PC-3 (cell line): ENCODE measurements at places on chromosomes 7 and 10. TPM values are rescaled to one million over a fixed set of nuclear protein-coding genes. Genes with fewer than 3 reads are reported as not detected.
A peak's percentile ranks its signal among the peaks of the same experiment; 100 is the strongest.

DNA sequence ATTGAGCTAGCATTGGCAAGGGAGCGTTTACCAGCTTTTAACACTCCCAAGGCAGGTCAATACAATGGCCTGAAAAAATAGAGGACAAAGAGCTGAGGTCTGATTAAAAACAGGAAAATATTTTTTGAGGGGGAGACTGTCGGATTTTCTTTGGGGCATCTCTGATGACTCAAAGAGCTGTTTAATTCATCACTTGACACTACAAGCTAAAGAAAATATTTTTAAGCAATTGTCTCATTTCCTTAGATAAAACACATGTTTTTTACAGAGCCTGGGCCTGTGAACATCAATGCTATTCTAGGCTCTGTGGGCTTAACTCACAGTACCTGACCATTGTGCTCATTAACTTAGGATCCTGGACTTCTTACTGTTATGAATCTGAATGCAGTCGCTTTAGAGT is 100.8 kb downstream of the NRP1 start:
- no peak for DNase-seq

- no peak for DNase-seq
These were observed 406 bp downstream of the CBLL1 start for GRCh38 chr7:107744345-107744750.

- DNase-seq: no peak
These were observed 231.1 kb upstream of the ZNF32 start for GRCh38 chr10:43879742-43880141.

DNA sequence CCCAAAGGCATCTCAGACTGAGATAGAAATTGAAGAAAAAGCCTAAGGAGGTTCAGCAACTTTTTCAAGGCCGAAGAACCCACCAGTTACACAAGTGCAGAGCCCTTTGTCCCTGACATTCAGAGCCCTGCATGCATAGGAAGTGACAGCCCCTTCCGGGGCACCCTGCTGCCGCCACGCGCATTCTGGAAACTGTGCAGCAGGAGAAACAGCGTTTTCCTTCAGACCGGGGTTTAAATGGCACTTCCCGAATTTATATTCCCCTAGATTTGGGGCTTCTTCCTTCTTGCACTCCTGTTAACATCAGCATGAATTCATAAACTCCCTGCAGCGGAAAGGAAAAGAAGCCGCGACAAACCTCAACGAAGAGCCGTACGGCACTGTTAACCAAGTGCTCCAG is 190.5 kb upstream of the C7orf33 start:
- DNase-seq: no peak

DNA sequence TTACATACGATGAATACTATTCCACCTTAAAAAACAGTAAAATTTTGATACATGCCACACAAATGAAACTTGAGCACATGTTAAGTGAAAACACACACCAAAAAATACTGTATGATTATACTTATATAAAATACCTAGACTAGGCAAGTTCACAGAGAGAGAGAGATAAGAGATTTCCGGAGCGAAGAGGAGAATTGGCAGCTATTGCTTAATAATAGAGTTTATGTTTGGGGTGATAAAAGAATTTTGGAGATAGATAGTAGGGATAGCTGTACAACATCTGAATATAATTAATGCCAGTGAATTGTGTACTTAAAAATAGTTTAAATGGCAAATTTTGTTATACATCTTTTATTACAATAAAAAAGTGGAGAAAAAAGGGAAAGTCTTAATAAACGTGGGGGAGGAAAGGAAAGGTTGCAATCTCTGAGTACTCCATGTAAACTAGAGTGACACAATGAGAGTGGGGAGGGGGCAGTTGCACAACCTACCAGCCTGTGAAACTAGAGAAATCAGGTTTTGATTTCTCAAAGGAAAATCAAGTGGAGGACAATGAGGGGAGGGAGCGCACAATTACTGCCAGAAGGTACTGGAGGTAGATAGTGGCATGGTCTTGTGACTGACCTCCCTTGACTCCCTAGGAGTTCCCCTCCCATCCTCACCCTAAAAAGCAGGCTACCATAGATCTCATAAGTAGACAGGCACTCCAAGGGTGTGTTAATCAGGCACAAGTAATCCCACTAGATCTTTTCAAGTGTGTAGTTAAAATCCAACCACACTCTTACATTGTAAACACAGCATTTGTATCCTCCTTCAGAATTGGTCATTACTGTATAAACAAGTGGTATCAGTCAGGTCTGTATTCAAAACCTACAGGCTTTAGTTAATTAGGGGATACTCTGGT is 31.6 kb upstream of the ANK3 start:
- DNase-seq: no peak

DNA sequence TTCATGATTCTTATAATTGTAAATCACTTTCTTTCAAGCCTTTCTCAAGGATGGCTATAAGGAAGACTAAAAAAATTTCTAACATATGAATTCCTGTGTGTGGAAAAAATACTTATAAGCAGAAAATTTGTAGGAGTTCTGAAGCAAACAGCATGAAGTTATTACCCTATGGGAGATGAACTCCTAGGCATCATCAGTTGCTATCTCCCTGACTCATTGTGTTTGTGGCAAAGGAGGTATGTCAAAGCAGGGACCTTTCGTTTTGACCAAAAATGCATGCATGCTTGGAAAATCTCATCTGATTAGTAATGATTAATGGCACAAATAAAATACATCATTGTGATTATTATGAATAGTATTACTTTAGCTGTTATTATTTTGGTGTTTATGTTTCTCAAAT is 59.4 kb downstream of the CALCR start:
- no peak for DNase-seq

- DNase-seq: no peak
These were observed 28.0 kb upstream of the VSIR start for GRCh38 chr10:71801361-71801760.

Gene LIPJ
- not detected in 2 replicates for total RNA-seq

- DNase-seq: no peak
These were observed 13.8 kb upstream of the ZRANB1 start for GRCh38 chr10:124928087-124928486.

DNA sequence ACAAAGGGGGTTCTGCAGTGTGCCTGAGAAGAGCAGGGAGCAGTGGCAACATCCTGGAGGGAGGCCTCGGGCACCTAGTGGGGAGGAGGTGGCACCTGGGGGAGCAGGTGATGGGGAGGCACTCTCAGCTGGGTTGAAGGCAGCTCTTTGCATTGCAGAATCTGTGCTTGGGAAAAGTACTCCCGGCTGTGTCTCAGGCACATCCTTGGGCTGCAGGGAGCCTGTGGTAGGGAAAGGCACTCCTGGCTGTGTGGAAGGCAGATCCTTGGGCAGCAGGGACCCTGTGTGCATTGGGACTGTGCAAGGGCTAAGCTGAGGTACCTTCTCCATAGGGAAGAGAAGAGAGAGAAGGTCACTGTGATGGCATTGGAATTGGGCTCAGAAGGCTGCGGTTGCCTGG is 52.8 kb upstream of the ANTXRL start:
- DNase-seq: no peak

DNA sequence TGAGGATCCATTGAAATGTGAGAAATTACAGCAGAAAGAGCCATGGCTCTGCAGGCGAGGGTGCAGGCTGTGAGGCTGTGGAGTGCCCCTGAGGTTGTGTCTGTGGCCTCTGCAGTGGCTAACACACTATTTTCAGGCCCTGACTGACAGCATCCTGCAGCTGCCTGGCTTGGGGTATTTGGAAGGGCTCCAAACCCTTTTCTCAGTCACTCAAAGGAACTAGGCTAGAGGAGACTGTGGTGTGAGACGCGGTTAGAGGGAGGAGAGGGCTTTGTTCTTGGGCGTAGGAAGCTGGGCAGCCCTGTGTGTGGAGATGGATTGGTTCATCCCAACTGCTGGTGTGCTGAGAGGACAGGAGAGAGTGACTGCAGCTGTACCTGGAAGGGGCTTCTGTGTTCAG is 134.9 kb downstream of the RAMP3 start:
- DNase-seq: no peak

DNA sequence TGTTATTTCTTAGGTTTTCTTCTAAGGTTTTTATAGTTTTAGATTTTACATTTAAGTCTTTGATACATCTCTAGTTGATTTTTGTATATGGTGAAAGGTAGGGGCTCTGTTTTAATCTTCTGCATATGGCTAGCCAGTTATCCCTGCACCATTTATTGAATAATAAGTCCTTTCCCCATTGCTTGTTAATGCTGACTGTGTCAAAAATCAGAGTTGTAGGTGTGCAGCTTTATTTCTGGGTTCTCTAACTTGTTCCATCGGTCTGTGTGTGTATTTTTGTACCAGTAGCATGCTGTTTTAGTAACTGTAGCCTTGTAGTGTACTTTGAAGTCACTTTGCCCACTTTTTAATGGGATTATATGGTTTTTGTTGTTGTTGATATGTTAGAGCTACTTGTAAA is 37.9 kb upstream of the FAM13C start:
- no peak for DNase-seq

- no peak for DNase-seq
These were observed 918.1 kb upstream of the MBL2 start for GRCh38 chr10:53690524-53691240.

- no peak for DNase-seq
These were observed 287.8 kb downstream of the RPS24 start for GRCh38 chr10:78321500-78321899.

- no peak for DNase-seq
These were observed 431.0 kb upstream of the MKI67 start for GRCh38 chr10:128557149-128557710.

GRCh38 chr7:4724648-4725013 is 42.5 kb downstream of the FOXK1 start:
- peak; percentile 24 for DNase-seq

DNA sequence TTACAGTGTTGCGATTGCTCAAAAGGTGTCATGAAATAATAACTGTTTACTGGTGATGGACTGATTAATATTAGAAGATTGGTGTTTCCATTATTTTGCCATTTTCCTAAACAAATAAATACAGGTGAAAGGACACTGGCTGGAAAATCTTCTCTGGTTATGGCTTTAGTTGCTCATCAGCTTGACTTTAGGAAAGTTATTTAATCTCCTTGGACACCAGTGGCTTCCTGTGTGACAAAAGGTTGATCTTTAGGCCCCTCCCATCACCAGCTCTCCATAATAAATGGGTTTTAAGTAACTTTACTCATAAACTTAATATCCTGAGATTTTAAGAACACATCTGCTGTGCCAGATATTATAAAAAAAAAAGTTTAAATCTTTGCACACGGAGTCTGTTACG is 737 bp downstream of the CABCOCO1 start:
- DNase-seq: peak; percentile 52

GRCh38 chr7:50405221-50405620 is 44.9 kb downstream of the FIGNL1 start:
- no peak for DNase-seq

- no peak for DNase-seq
These were observed 350.2 kb downstream of the TYW1 start for GRCh38 chr7:67346876-67347275.

Gene PNLIPRP3
- not detected in 2 replicates for total RNA-seq

GRCh38 chr10:104435822-104436221 is 82.2 kb downstream of the CFAP58 start:
- DNase-seq: no peak

Gene CRYGN
- total RNA-seq: 0.11 TPM in 1 of 2 replicates, not detected in the other

Gene ADAM8
- total RNA-seq: 113 and 147 TPM in 2 replicates

GRCh38 chr10:29617880-29618340 is 16.9 kb downstream of the SVIL start:
- DNase-seq: no peak

Gene C1QL3
- total RNA-seq: 0.12 TPM in 1 of 2 replicates, not detected in the other

- no peak for DNase-seq
These were observed 269.6 kb downstream of the ELFN1 start for GRCh38 chr7:1939434-1940401.

Gene SP8
- total RNA-seq: not detected in 2 replicates

DNA sequence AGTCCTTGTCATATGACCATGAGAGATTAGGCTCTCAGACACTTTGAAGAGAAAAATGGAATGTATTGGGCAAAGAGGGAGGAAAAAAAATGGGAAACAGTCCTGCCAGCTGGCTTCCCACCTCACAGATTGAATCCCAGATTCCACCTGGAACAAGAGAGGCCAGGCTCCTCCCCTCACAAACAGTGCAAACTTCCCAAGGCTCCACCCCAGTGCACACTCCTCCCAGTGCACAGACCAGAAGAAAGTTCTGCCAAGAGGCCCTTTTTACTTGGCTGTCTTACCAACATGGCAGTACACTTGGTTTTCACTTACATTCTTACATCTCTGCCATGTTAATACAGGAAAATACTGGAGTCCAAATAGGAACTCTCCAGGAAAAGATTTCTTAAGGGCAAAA is 202.3 kb downstream of the AHR start:
- no peak for DNase-seq

DNA sequence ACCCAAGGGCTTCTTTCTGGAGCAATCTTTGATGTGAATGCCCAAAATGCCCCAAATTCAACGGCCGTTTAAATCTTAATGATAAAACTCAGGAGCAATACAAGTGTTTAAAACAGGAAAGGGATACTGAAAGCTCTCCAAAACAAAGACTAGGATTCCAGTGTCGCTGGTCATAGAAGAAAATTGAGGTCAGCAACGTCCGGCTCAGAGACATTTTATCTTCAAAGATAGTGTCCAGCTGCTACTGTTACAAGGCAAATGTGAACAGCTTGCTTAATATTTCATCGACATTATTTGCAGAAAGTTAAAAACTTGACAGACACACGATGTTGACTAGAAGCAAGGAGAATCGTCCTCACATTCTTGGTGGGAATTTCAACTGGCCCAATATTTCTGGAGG is 15.4 kb upstream of the CTBP2 start:
- DNase-seq: no peak

DNA sequence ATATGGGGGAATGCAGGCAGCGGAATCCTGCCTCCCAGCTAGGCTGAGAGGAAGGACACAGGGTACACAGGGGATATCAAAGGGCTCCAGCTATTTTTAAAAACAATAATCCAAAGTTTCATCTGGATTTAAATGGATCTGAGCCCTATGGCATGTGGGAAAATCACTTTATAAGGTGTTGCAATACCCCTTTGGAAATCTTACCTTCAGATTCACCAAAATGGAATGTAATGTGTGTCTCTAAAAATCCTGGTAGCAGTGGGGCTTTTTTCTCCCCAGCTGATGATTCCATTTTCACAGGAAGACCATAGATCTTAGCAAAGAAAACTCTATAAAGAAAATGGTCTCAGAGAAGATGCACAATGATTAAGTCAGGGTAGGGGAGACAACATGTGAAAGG is 722.2 kb downstream of the PARD3 start:
- peak; percentile 41 for DNase-seq

GRCh38 chr7:113521468-113521867 is 397.3 kb downstream of the PPP1R3A start:
- no peak for DNase-seq
